Suppressor macrophage (primary cell): ENCODE measurements at places on chromosomes 4 and X.

DNA sequence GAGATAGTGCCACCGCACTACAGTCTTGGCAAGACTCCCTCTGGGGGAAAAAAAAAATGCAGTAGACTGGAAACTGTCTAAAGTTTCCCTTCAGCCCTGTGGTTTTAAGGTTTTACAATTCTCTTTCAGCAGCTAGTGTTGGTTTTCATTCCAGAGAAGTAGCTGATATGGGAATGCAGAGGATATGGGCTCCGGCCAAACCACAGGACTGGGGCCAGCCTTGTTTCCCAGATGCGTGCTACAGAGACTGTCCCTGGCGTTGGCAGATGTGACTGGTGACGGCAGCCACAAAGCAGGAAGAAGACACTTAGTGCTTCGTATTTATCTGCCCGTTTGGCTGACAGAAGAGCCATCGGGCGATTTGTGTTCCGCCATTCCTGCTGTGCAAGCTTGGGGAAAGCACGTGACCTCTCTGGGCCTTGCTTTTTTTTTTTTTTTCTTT lies 43.2 kb downstream of the ZBTB49 start:
- DNase-seq: peak; percentile 32

DNA sequence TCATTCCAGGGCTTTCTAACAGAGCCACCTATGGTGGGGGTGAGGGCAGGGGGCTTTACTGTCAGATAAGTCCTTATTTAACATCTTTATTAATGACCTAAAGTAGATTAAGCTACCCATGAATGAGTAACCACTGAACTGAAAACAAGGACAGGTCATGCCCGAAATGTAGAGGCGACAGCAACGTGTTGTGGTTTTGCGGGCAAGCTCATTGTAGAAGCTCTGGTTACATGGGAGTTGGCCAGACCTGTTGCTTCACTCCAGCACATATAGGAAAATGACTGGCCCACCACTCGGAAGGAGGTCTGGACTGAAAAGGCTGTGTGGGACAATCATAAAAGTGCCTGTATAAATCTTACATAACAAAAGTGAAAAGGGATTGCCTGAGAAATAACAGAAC lies 109.6 kb upstream of the NDP start:
- DNase-seq: no peak

DNA sequence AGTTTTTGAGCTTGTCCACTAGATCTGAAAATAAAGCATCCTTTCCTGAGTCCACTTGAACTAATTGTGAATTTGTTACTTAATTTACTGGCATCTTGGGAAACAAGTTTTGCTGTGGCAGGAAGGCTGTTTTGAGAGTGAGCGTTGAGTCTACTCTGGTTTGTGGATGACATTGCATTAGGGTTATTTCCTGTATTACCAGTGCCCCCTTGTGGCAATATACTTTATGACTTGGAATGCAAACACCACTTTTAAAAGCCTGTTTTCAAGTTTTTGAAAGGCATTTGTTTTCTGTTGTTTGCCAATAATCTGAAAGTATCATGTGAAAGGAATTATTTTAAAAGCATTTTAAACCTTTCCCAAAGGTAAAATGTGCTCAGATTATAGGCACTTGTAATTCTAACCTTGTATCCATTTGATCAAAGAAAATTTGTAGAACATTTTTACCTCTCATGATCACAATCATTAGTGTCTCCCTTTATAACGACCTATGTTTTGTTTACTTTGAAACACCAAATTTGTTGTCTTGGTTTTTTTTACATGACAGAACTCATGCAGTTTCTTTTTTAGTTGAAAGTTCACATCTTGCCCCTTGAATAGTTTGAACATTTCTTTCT lies 18.0 kb upstream of the CYP2U1 start:
- peak; percentile 90 for DNase-seq

DNA sequence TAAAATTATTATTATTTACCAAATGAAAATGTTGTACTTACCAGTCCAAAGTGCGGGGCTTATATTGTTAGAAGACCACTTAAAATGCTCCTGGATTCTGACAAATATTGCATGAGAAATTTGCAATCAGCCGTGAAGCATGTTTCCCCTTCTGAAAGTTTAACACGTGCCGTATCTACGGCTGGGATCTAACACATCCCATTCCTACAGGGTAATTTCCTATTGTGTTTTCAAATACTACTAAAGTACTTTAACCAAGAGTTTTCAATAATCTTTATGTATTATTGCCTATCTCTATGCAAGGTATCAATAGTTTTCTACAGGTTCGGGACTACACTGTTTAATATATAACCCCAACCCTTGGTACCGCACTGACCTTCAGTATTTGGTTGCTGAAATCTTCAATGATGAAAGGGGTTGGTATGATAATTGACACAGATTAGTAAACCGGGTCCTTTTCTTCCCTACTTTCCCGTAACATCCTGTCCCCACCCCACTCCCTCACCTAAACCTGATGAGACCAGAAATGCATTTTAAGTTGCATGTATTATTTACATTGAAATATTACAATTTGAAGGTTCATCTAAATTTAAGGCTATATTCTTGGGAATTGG lies 795 bp upstream of the BRWD3 start:
- no peak for DNase-seq

GRCh38 chrX:43513085-43513484 lies 143.0 kb upstream of the MAOA start:
- DNase-seq: no peak

- DNase-seq: no peak
These were observed 19.8 kb downstream of the CPE start for GRCh38 chr4:165398570-165398969.
